ENCODE measurements at places on chromosomes 6 and 20.

DNA sequence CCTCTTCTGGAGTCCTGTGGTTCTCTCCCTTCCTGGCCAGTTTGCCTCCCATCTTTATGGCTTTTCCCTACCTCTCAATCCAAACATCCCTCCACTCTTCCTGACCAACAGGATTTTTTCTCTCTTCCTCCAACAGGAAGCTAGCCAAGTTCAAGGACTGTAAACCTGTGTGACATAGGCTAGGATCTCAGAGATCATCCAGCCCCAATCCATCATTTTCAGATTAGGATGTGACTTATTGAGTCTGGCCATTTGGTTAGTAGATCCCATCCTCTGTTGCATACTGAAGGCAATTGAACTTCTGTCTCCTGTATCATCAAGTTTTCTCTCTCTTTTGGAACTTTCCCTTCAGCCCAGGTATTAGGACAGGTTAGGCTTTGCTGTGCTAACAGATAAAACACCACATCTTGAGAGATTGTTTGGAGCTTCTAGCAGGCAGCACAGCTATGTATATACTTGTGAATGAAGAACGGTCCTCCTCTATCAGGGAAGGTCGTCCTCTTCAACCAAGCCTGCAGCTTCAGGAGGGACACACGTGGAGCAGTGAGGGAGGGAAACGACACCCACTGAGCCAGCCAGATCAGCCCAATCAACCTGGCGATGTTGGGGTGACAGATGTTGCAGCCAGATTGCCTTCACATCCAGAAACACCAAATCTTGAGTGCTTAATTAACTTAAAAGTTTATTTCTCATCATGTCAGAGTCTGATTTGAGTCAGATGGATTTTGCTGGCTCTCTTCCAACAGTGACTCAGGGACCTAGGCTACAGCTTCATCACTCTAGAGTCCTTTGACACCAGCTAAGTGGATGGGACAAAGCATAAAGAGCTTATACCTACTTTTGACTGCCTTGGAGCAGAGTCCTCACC, 106.8 kb downstream of the GJA10 start:
- DNase-seq = no peak

GRCh38 chr6:6826095-6826901, 237.8 kb downstream of the LY86 start:
- no peak for DNase-seq

- DNase-seq = no peak
Measured at GRCh38 chr6:88749849-88750248, 213.6 kb downstream of the RNGTT start.

GRCh38 chr6:122714059-122714458, 65.5 kb upstream of the FABP7 start:
- no peak for DNase-seq

- DNase-seq = no peak
Measured at GRCh38 chr20:5729348-5729747, 20.9 kb upstream of the SHLD1 start.

DNA sequence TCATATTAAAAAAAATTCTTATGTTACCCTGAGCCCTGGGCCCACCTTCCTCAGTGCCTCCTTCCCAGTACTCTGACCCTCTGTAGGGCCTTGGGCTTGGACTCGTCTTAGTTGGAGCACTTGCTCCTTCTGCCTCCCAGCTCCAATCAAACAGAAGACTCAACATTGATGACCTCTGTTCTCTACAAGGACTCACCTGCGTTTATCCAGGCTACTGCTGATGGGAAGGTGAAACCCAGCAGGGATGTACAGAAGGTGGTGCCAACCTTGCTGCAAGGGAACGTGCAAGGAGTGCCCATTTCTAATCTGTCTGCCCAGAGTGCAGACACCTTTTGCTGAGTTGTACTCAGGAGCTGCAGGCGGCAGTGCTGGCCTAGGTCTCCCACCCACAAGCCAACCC, 38.9 kb downstream of the FYN start:
- DNase-seq = no peak

GRCh38 chr6:89368999-89369398, 16.5 kb upstream of the UBE2J1 start:
- DNase-seq = no peak

GRCh38 chr20:33812152-33812849, 1.2 kb downstream of the CHMP4B start:
- no peak for DNase-seq
